ENCODE measurements at places on chromosomes 1 and 21.
A peak's percentile ranks its signal among the peaks of the same experiment; 100 is the strongest.

DNA sequence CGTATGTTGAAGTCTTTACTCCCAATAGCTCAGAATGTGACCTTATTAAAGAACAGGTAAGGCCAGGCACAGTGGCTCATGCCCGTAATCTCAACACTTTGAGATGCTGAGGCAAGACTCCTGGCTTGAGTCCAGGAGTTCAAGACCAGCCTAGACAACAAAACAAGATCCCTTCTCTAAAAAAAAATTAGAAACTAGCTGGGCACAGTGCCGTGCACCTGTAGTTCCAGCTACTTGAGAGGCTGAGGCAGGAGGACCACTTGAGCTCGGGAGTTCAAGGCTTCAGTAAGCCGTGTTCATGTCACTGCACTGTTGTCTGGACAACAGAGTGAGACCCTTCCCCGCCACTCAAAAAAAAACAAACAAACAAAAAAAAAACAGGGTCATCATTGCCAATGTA is 171.3 kb downstream of the RERE start:
- no peak for DNase-seq

DNA sequence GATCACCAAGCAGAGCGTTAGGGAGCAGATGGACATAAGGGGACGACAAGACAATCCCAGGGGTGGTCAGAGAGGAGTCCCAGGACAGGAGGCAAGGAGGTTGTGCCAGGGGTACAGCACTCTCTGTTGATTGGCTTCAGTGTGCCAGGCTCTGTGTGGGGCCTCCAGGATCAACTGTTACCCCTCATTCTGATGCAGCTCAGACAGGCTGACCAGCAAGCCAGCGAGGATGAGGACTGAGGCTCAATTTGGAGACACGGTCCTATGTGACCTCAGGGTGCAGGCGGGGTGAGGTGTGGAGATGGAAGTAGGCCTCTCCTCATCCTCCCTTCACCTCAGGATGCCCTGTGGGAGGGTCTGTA is 4.0 kb downstream of the HYI start:
- DNase-seq = no peak

- DNase-seq = no peak
Observed at GRCh38 chr1:161549652-161550051, at the start of gene FCGR3A. TSS of gene FCGR3A (minus strand) at chr1:161549818. CDS start at chr1:161549736, 82 bp downstream.

DNA sequence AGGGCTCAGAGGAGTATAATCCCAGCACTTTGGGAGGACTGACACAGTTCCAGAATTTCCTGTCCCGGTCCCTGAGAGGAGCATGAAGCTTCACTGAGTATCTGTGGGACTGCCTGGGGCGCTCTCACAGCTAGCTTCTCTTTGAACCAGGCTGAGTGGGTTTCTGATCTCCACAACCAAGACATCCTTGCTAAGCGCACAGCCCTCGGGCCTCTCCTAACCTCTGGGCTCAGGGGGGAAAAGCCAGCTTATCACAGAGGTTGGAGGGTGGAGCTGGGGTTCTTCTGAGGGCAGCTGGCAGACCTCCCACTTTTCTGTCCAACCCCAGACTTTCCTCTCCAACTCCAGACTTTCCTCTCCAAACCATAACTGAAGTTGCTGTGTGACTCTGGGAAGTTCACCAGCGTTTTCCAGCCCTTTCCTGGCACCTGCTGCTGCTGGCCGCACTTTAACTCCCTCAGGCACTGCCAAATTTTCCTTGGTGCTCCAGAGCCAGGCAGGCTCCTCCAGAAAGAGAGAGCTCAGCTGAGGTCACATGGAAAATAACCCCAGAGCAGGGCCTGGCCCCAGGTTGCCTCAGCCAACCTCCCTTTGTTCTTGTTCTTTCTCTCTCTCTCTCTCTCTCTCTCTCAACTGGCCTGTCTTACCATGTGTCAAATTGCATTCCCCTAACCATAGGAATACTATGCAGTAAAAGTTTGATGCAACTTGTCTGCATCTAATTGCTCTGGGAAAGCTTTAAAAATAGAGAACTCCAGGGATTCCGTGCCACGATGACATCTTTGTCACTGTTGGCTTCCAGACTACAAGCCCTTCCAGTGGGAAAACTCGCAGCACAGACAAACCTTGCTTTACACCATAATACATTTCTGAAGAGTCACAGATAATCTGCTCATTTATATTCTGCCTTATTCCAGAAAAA is 49.5 kb downstream of the OLFML2B start:
- DNase-seq = no peak

GRCh38 chr1:235486321-235486720 is 17.9 kb downstream of the B3GALNT2 start:
- DNase-seq = no peak

DNA sequence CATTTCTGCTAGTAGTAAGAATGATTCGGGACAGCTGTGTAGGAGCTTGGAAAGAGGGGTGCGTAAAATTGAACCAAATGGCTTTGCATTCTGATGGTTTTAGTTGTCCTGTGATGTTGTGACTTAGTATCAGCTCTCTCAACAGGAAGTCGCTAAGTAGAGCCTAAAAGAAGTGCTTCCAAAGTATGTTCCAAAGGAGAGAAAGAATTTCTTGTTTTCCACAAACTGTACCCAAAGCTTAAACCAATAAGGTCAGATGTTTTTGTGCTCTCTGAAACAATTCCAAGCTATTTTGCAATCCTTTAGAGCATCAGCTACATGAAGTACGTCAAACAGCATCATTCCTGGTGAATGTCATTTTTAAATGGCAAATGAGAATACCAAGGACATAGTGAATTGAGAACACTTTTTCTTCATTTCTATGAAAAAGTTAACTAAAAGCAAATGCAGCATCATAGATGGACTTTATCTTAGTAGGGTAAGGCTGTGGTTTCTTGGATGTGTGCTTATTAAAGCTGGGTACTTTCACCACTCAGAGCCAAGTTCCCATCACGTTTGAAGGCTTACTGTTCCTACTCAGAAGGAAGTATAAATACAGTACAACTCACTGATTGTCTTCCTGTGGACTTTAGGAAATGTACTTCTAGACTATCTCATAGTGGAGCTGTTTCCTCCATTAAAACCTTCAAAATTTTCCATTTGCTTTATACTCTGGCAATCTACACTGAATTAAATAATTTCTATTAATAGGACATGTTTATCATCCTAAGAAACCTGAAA is 148.6 kb downstream of the C1orf21 start:
- no peak for DNase-seq

DNA sequence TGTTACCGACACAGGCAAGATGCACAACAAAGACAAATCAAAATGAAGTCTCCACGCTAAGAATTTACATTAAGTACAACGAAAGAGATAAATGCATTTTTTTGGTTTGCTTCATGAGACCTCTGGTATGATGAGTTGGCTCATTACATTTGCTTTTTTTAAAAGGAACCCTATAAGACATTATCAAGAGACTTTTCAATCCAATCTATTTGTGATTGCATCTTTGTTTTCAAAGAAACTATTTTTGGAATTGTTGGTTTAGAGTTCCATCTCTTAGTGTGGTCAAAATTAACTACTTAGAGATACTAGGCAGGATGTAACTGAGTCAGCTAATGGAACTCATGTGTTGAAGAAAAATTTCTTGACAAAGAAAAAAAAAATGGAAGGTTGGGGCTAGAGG is 200.1 kb downstream of the ZC3H11B start:
- DNase-seq = no peak

DNA sequence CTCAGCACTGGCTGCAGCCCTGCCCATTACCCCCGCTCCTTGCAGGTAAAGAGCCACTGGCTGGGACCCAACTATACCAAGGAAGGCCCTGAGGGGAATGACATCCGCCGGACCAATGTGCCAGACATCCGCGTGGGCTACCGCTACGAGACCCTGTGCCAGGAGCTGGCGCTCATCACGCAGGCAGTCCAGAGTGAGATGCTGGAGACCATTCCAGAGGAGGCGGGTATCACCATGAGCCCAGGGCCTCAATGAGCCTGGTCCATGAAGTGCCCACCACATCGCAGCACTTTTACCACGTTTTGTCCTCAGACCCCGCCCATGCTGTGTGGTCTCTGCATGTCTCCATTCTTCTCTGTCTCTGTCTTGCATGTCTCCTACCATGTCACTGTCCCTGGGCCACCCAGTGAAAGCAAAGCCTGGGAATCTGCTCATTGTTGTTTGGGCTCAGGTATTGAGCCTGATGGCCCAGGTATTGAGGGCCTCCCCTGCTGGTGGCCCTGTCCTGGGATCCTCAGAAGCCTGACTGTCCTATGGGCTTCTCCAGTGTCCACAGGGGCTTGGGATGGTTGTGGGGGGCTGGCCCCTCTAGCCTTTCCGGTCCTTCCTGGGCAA is 11.4 kb downstream of the AMPD2 start:
- DNase-seq = no peak

- no peak for DNase-seq
Observed at GRCh38 chr1:46130121-46130520, 2.3 kb downstream of the PIK3R3 start.

- DNase-seq = peak; percentile 96
Observed at GRCh38 chr1:108691942-108692723, at the start of gene PRPF38B. TSS of gene PRPF38B (plus strand) at chr1:108692310. CDS start at chr1:108692592, 282 bp downstream.

- DNase-seq = peak; percentile 86
Observed at GRCh38 chr1:43836267-43836951, 97.2 kb upstream of the ARTN start.

DNA sequence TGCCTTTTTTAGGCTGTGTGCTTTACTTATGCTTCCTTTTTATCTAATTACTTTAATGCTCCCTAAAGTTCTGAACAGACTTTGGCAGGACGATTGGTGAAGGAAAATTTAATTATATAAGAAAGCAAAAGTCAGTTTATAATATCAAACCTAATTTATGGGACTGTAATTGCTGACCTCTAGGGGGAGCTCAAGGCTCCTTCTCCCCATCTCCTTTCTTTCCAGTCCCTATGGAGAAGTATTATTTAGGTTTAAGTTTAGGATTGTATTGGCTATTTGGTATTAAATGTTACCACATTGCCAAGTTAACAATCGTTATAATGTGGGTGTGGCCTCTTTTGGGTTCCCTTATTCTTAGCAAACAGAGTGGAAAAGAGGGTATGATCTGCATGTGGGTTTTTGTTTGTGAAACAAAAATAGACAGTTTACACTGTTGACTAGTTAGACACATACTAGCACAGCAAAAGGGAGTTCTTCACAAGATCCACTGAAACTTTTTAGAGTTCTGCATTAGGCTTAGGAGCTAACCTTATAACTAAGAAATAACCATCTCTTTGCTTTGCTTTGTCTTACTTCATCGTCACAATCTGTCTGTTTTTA is 48.2 kb upstream of the TNFSF4 start:
- DNase-seq = no peak

DNA sequence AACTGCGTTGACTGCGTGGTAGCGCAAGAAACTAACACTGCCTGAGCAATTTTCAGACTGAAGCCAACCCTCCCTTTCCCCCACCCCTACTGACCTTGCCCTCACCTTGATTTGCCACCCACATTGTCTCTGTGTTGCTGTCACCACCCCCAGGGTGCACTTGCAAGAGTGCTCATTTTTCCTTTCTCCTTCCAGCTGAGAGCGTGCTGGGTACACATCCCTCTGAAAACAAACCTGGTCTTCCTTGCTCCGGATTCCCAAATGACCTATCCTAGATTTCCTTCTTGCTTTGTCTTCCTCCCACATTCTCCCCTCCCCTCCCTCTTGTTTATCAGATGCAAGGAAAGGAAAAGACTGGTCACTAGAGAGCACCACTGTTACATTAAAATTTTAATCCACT is 24.2 kb downstream of the MPZ start:
- DNase-seq = no peak

GRCh38 chr1:152067150-152067549 is 21.7 kb downstream of the TCHHL1 start:
- DNase-seq = no peak

DNA sequence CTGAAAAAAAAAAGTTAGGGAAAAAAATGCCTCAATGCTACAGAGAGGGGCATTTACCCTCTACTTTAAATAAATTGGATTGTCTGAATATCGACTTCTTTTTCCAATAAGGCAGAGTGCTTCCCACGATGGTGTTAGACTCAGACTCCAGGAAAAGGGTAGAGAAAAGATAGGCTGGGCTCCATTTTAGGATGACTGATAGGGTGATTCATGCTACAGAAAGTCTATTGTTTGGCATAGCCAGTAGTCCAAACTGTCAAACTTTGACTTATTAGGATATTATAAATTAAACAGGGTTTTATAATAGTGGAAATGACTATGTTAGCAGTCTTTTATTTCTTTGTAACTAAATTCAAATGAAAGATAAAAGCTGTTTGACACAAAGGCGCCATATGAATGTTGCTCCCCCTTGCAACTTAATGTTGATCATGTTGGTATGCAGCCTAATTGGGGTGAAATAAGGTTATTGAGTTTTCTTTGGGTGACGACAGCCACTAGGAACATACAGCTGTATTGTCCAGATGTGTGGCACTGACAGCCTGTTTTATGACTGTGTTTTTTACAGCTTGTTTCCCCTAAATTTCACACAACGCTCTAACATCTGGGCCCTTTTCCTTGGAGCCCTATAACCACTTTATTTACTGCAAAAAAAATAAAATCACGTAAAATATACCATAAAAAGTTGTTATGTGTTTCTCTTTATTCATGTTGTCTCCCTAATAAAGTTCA is 69.3 kb downstream of the SPAG17 start:
- DNase-seq = no peak

DNA sequence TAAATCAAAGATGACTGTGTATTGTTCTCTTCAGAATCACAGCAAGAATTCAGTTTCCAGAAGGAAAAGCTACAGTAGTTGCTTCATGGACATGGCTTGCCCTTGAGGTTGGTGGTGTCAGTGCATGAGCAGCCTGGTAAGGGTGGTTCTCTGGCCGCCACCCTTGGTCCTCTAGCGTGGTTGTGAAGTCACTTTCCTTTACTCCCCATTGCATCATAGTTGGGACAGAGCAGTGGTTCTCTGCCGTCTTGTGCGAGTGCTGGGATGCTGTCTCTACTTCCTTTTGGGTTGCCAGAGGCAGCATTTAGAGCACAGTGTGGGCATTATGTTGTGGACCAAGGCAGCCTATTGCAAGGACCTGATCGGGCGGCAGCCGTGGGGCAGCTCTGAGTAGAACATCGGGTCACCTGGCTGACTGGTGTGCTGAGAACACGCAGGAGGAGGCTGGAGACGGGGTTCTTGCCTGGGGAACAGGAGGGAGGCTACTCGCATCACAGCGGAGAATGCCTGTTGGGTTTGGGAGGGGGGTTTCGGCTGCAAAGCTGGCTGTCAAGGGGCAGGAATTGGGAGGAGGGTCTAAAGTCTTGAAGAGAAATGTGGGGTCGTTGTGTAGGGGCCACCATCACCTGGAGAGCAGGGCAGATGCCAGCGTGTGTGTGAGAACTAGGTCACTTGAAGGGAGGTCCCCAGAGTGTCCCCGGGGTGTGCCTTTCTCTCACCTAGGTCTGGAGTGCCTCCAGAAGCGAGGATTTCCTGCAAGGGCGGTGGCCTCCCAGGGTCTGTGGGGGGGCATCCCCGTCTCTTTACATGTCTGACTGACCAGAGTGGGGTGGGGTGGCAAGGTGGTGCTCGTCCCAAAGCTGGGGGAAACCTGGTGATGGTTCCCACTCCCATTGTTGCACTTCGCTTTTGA is 6.3 kb downstream of the ARF1 start:
- no peak for DNase-seq

- no peak for DNase-seq
Observed at GRCh38 chr1:201828217-201828819, 639 bp upstream of the IPO9 start.

GRCh38 chr1:209367061-209367772 is 216.3 kb upstream of the CAMK1G start:
- DNase-seq = no peak

- DNase-seq = no peak
Observed at GRCh38 chr1:2460203-2460602, 15.9 kb upstream of the PLCH2 start.

Data from activated CD8-positive, alpha-beta memory T cell treated with anti-CD3 and anti-CD28 coated beads, Interleukin-2, amount 50 U/mL, for 48 hours (primary cell).